Camera-type eye (tissue), 1 donor: ENCODE measurements at places on chromosomes 1 and 21. TPM values are rescaled to one million over a fixed set of nuclear protein-coding genes. Genes with fewer than 3 reads are reported as not detected.

Gene MAP3K7CL
- total RNA-seq = 15.7 TPM

Gene BEND5
- 16.3 TPM for total RNA-seq

Gene FCMR
- total RNA-seq = 1.3 TPM

Gene PALMD
- 39.4 TPM for total RNA-seq

Gene FCER1A
- 0.77 TPM for total RNA-seq

Gene URB2
- 13.5 TPM for total RNA-seq

Gene ITPKB
- total RNA-seq = 32.5 TPM

Gene FALEC
- not detected for total RNA-seq

Gene LRRN2
- total RNA-seq = 20.6 TPM

Gene CLEC20A
- not detected for total RNA-seq
